ENCODE measurements at places on chromosomes 7 and 10. TPM values are rescaled to one million over a fixed set of nuclear protein-coding genes. Genes with fewer than 3 reads are reported as not detected.

DNA sequence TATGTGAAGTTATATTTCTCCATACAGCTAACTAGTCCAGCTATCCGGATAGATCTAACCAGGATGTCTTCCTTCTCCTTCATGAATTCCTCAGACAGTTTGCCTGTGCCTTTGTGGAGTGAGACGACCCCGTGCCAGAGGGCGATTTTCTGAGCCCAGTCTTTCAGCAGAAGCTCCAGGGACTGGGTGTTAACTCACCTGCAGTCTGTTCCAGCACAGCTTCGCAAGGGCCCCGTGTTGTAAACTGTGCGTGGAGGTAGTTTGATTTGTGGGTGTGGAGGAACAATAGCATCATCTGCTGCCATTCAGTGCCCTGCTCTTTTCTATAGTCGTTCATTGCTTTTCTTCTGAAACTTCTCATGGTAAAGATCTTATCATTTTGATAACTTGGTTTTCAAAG is 103.8 kb downstream of the INPP5A start:
- no peak for DNase-seq

Gene ANKRD61
- 0.20 TPM for total RNA-seq

DNA sequence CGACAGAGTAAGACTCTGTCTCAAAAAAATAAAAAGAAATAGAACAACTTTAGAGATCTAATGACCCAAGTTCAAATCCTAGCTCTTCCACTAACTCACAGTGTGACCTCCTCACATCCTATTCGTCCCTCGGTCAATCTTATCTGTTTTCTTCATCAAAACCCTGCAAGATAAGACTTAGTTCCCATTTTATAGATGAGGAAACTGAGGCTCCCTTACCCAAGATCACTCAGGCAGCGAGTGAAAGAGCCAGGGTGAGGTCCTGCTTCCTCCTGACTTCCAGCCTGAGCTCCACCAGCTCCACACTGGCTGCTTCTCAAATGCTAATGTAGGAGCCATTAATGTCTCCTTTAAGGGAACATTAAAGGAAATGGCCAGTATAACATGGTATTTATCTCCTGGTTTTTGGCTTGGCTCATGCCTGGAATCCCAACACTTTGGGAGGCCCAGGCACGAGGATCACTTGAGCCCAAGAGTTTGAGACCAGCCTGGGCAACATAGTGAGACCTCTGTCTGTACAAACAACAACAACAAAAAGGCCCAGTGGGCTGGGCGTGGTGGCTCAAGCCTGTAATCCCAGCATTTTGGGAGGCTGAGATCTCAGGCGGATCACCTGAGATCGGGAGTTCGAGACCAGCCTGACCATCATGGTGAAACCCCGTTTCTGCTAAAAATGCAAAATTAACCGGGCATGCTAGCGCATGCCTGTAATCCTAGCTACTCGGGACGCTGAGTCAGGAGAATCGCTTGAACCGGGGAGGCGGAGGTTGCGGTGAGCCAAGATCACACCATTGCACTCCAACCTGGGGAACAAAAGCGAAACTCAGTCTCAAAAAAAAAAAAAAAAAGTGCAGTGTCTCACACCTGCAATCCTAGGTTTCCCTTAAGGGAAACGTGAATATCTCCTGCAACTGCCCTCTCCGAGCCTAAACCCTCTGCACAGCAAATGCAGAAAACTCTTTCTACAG is 3.4 kb upstream of the RHBDD2 start:
- no peak for DNase-seq

- DNase-seq, result no peak
Measured at GRCh38 chr7:35286986-35287385, 33.1 kb upstream of the TBX20 start.

GRCh38 chr7:149772956-149773434 is 393 bp downstream of the ZNF467 start:
- no peak for DNase-seq

Gene VOPP1
- 89.0 TPM for total RNA-seq

- no peak for DNase-seq
Measured at GRCh38 chr7:6554848-6555247, 3.6 kb upstream of the GRID2IP start.

DNA sequence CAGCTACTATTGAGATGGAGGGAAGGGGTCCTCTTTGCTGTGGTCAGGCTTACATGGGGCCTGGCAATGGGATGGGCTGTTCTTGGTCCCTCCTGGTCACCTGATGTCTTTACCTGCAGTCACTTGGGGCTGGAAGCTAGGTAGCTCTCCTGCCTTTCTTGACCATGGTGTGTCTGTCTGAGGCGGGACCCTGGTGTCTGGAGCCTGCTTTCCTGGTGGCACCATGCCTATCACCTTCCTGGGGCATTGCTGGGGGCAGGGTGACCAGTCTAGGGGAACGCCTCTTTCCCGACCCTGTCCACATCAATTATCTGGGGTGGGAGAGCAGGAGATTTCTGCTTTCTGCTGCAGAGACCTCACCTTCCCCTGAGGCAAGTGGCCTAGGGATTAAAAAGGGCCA is 55.6 kb downstream of the ARHGAP22 start:
- no peak for DNase-seq

- peak; percentile 83 for DNase-seq
Measured at GRCh38 chr7:45874408-45875131, 1.7 kb upstream of the CCDC201 start.

GRCh38 chr10:416091-416515 is 273.4 kb downstream of the DIP2C start:
- DNase-seq, result no peak

DNA sequence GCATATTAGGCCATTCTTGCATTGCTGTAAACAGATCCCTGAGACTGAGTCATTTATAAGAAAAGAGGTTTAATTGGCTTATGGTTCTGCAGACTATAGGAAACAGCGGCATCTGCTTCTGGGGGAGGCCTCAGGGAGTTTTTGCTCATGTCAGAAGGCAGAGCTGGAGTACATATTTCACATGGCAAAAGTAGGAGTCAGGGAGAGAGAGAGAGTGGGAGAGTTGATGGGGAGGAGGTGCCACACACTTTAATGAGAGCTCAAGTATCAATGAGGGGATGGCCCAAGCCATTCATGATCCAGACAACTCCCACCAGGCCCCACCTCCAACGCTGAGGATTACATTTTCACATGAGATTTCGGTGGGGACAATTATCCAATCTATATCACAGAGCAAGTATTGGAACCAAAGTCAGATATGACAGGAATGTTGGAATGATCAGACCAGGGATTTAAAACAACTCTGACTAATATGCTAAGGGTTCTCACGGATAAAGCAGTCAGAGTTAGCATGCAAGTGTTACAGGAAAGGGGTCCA is 795.3 kb upstream of the CELF2 start:
- no peak for DNase-seq

Gene LIPK
- not detected for total RNA-seq

Gene ADO
- 27.4 TPM for total RNA-seq

Gene TMEM236
- 0.12 TPM for total RNA-seq

Gene HHEX
- total RNA-seq, result 0.60 TPM

Gene AGR3
- not detected for total RNA-seq

Gene TMEM178B
- 4.1 TPM for total RNA-seq

GRCh38 chr10:58362027-58362789 is 23.0 kb upstream of the TFAM start:
- no peak for DNase-seq

DNA sequence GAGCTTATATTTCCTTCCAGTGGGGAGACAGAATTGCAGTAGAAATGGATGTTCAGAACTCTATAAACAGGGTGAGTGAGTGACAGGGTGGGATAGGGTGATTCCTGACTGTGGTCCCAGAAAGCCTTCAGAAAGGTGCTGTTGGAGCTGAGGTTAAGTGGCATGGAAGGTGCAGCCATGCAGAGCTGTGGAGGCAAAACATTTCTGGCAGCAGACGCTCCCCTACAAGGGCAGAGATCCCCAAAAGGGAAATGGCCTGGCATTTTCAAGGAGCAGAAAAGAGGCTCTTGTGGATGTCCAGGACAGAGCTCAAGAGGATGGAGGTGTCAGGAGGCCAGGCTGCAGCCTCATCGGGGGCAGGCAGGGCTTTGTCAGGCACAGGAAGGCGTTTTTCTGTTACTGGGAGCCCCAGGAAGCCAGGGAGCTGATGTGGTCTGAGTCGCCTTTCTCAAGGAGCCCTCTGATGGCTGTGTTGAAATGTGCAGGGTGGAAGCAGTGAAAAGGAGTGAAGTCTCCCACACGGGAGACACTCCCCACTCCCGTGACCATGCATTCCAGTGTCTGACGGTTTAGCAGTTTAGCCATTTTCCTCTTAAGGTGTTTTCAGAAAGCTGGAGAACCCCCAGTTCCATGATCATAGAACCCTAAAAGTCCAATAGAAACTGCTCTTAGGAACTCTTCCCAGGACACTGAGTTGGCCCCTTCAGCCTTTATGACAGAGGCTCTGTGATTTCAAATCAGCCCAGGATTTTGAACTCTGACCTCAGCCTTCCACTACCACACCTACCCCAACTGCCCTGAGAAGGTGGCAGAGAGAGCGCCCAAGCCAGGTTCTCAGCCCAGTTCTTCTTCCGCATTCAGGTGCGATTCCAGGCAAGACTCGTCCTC is 96.2 kb downstream of the C10orf105 start:
- DNase-seq, result peak; percentile 24

Gene UFSP1
- total RNA-seq, result 2.7 TPM

Gene NUTM2E
- not detected for total RNA-seq
